Caudate nucleus (tissue), 63 donors: ENCODE measurements at places on chromosomes 5 and 9.

GRCh38 chr5:169548315-169548714 is 35.3 kb upstream of the SPDL1 start:
- DNase-seq = no peak

- no peak for DNase-seq
These were observed 37.1 kb upstream of the LRRC14B start for GRCh38 chr5:154236-154635.

GRCh38 chr5:116494784-116495450 is 79.7 kb downstream of the SEMA6A start:
- no peak for DNase-seq

- DNase-seq = no peak
These were observed 3.7 kb downstream of the ECSCR start for GRCh38 chr5:139458580-139459407.

- DNase-seq = no peak
These were observed 225.2 kb downstream of the FSTL4 start for GRCh38 chr5:133387091-133387490.

DNA sequence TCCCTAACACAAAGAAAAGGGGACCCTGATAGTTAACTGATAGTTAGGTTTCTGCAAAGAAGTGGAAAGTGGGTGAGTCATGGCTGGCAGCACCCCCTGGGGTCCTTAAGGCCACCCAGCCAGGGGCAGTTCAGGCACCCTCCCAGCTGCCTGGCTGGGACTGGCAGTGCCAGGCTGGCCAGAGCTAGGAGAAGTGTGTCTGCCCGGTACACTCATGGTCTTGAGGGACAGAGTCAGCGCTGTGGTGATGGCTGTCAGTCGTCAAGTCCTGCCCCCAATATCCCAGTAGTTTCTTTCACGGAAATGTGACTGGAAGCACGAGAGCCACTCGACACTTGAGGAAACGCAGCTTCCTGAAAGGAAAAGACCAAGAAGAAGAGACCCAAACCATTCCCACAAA is 22.3 kb upstream of the CNOT6 start:
- DNase-seq = no peak

GRCh38 chr5:96067894-96068614 is 106.4 kb upstream of the ELL2 start:
- DNase-seq = no peak

DNA sequence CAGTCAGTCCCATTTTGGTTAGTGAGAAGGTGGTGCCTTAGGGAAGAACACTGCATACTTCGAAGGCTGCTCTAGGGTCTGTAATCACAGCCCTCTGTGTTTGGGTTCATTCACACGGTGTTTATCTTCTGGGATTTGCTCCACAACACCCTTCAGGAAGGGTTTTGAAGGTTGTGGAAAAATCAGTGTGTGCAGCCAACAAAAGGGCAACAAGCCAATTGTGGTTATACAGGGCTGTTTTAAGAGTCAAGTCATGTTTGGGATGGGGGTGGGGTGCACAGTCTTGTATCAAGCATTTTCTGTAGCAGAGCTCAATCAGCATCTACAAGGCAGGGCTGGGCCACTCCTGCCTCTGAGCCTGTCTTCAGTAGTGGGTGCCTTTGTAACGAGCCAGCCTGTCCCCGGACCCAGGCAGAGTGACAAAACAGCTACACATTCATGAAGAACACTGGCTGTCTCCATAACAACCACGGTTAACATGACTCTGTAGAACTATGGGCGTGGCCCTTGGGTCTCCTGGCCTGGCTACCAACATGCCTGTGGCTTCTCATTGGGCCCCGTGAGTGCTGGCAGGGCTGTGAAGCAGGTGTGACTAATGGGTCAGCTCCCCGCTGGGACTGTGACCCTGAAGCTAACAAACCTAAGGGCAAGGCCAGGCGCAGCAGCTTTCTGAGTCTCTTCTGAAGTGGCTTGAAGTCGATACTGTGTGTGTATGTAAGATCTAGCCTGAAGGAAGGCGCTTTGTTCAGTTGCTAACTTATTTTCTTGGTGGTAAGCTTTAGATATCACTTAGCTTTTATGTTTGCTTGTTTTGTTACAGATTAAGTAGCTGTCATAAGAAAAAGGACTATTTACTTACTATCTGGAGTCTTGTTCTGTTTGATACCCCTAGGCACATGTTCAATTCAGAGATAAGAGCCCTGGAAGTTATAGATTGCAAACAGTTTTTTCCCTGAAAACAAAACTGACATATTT is 27.9 kb upstream of the GOLM1 start:
- peak; percentile 23 for DNase-seq

GRCh38 chr5:167731951-167732350 is 559.5 kb upstream of the WWC1 start:
- no peak for DNase-seq
